ENCODE measurements at places on chromosomes 2 and 18.

DNA sequence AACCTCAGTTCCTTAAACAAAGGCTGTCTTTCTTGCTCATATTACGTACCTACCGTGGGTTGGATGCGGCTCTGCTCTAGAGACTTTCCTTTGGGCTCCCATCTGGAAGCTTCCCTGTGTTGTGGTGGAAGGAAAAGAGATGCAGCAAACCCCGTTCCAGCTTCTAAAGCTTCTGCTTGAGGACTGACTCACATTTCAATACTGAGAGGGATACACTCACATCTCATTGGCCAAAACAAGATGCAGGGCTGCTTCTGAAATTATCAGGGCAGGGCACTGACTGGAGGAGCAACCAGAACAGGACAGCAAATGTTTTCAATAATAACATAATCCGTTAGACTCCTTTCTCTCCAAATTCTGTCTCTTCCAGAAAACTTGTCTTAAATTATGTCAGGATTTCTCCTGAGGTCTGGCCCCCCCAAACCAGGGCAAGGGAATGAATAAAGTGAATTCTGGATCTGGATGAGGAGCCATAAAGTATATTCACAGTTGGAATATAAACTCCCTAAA lies 4.5 kb upstream of the MYO5B start:
- DNase-seq = no peak

- DNase-seq = no peak
Observed at GRCh38 chr2:106554411-106554810, 67.2 kb downstream of the CD8B2 start.

- no peak for DNase-seq
Observed at GRCh38 chr2:238968616-238969384, 120.9 kb downstream of the TWIST2 start.

GRCh38 chr2:129059476-129059875 lies 740.8 kb upstream of the HS6ST1 start:
- no peak for DNase-seq

GRCh38 chr2:129499747-129500146 lies 479.7 kb upstream of the RAB6C start:
- no peak for DNase-seq

- no peak for DNase-seq
Observed at GRCh38 chr2:143081616-143082015, 47.6 kb upstream of the ARHGAP15 start.

GRCh38 chr2:29880084-29880483 lies 41.3 kb downstream of the ALK start:
- DNase-seq = no peak

- no peak for DNase-seq
Observed at GRCh38 chr2:6831229-6831628, 34.5 kb downstream of the CMPK2 start.

GRCh38 chr2:178824181-178824580 lies 17.0 kb upstream of the TTN start:
- no peak for DNase-seq

GRCh38 chr2:107740300-107740699 lies 86.4 kb upstream of the RGPD4 start:
- no peak for DNase-seq

DNA sequence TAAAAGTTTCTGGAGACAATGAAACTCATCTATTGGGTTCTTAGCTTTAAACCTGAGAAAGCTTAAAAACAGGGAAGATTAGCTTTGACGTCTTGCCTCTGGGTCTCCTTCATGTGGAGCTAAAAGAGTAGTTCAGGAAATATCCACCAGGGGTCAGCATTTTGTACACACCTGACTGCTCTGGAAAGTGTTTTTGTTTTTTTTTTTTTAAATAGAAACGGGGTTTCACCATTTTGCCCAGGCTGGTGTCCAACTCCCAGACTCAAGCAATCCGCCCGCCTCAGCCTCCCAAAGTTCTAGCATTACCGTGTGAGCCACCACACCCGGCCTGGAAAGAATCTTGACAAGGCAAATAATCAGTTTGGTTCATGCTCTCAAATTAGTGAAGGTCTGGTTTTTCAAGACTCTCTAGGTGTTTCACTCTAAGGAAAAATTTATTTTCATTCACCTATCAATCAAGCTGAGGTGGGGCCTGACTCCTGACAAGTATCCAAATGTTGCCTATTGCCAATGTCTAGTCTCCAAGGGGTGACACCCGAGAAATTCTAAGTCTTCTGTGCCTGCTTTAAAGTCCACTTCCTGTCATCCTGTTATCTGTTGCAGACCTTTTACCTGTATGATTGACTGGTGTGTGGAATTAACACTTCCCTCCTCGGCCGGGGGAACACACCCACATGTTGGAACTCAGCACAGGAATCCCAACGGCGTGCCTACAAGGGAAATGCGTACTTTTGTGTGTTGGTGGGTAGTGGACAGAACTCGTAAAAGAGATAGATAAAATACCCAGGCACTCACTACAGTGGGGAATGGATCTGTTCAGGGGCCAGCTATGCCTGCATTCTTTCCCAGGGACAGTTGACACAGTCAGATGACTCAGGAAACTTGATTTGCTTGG lies 11.3 kb downstream of the IL1RN start:
- DNase-seq = no peak

DNA sequence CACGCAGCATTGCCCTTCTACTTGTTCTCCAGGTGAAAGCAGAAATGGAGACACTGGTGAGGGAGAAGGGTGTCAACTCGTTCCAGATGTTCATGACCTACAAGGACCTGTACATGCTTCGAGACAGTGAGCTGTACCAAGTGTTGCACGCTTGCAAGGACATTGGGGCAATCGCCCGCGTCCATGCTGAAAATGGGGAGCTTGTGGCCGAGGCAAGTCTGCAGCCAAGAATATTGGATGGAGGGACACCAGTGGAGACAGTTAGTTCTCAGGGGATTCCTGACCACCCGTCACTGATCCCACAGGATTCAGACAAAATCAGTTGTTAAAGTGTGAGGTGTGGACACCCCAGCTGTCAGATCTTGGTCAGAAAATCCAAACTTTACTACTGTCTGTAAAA lies 43.2 kb upstream of the MAPRE3 start:
- no peak for DNase-seq

DNA sequence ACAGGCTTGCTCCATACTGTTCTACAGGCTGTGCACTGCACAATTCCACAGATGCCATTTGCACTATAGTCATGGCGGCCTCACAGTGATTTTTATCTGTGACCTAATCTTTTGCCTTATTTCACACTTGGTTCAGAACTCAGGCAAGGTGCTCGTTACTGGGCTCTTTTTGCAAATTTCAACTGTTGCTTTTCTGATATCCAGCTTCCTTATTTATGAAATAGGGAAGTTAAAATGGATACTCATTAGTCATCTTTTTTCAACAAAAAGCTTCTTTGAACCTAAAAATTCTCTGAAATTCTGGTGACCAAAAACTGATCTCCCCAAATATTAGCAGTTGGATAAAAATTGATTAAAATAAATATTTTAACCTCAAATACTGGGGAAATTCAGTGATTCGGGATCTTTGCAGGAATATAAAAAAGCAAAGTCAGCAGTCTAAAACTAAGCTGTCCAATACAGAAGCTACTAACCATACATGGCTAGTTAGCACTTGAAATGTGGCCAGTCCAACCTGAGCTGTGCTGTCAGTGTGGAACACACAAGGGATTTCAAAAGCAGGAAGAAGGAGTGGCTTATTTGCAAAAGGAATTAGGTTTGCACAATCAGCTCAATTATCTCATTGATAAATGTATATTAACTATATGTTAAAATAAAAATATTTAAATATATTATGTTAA lies 134.4 kb downstream of the COL4A4 start:
- no peak for DNase-seq

- no peak for DNase-seq
Observed at GRCh38 chr2:98665677-98666076, 57.3 kb downstream of the UNC50 start.

- no peak for DNase-seq
Observed at GRCh38 chr18:43883886-43884285, 606.6 kb upstream of the SYT4 start.

DNA sequence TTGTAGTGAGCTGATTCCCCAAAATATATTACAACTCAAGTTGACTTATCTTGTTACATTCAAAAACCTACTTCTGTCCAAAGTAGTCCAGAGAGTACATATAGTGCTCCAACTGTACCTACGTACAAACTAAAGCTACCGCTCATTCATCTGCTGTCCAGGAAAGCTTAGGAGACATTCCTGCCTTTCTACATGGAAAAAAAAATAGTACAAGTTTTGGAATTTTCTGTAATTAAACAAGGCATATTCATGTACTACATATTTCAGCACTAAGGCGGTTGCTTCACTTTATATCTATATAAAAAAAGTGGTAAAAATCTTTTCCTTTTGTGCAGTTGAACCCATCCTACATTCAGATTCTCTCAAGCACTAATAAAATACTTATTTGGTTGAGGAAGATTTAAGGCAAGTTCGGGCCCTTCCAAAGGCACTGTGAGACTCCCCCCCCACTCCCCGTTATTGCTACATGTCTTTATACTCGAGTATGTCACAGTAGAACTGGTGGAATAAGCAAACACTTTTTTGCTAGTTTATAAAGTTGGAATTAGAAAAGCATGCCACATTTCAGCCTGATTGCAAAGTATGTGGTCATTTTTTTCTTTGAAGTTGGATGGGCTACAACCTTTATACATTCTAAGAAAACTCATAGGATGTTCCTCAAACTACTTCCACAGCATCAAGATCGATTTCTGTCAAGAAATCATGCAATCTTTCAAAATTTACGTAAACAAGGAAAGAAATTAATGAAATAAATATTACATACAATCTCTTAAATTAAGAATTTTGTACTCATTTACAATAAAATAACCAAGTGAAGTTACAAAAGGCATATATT lies 3.7 kb downstream of the ZFP36L2 start:
- DNase-seq = no peak

DNA sequence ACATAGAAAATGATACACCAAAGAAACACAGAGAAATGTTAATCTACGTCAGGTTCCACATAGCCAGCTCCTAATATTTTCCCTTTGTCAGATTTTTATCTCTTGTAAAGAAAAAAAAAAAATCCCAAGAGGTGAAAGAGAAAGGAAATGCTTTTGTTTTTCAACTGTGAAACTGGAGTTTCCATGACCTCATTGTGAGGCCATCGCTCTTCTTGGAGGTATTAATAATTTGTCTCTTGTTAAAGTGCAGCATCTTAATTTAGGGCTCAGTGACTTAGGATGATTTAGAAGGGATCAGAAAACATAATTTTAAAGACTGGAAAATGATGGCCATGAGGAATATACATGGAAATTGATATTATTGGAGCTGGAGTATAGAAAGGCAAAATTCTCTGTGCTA lies 21.7 kb downstream of the ARHGAP28 start:
- DNase-seq = no peak

- no peak for DNase-seq
Observed at GRCh38 chr2:27830656-27831055, 59.1 kb downstream of the MRPL33 start.

GRCh38 chr2:203740871-203741281 lies 34.4 kb downstream of the CD28 start:
- DNase-seq = no peak

GRCh38 chr2:54912893-54913292 lies 137.4 kb downstream of the RTN4 start:
- DNase-seq = no peak

DNA sequence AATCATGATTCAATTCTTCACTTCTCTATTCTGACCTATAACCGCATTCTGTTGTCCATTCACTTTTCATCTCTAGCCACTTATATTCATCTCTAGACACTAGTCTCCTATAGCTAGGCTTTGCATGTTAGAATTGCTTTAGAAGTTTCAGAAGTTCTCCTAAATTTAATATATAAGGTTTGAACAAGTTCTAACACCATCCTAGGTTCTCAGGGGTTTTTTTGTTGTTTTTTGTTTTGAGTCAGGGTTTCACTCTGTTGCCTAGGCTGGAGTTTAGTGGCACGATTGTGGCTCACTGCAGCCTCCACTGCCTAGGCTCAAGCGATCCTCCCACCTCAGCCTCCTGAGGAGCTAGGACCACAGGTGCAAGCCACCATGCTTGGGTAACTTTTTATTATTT lies 19.9 kb downstream of the WDSUB1 start:
- DNase-seq = no peak

DNA sequence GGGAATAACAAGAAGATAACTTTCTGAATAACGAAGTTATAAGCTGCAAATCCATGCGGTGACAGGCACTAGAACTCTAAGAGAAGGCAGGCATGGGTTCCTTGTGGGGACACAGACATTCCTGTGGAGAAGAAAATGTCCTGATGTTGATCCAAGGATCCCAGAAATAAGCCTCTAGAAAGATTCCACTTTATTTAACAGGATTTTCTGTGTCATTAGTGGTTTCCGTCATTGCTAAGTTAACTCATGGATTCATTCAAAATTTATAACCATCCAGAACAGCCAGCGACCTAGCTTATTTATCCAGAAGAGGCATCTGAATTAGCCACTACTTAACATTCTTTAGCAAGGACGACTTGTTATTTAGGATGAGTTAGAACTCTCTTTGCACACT lies 10.0 kb upstream of the CD302 start:
- DNase-seq = no peak

- DNase-seq = no peak
Observed at GRCh38 chr2:226756131-226756530, 43.5 kb downstream of the IRS1 start.

DNA sequence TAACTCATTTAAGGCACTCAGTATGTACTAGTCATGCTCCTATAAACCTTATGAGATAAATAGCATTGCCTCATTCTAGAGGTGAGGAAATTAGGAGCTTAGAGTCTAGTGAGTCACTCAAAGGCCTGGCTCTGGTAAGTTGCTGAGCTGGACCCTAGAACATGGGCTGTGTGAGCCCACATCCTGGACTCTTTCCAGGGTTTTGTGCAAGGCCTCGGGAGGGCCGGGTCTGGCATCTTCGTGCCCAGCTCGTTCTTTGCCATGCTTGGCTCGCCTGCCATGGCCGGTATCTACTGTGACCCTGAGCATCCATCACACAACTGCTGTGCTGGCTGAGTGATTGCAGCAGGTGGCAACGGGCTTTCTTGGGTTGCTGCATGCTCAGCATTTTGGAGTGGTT lies 168.0 kb downstream of the LPIN1 start:
- DNase-seq = no peak

DNA sequence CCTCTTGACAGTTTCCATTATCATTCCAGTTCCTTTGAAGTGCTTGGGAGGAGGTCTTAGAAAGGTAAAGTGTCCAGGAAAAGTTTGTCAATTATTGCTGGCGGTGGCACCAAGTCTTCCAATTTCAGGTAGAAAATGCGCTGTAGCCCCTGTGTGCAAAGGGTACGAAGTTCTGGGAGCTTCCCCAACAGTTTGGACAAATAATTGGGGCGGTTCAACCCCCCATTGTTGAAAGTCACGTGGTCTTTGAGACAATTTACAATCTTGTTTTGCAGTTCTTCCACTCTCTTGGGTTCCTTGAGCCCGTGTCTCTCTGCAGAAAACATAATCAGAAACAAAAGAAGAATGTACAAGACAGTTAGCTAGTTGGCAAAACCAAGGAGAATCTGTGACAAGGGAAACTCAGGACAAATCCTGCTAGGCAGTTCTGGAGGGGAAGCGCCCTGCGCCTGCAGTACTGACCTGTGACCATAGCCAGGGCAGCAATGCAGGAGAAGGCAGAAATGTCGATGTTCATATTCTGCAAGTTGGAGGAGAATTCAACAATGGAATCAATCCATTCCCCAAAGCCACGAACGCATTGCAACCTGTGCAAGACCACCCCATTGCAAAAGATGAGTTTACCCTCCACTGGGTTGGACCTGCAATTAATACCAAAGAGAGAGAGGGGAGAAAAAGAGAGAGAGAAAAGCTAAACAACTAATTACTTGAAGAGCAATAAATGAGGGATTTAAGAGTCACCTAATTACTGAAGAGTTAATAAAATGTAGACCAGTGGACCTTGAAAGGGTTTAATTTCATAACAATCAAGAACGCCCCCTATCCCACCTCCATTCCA lies 6.6 kb downstream of the NR4A2 start:
- no peak for DNase-seq

- peak; percentile 61 for DNase-seq
Observed at GRCh38 chr2:7378591-7378990, 461.4 kb downstream of the RNF144A start.
